ENCODE measurements at places on chromosomes 7 and 10. TPM values are rescaled to one million over a fixed set of nuclear protein-coding genes. Genes with fewer than 3 reads are reported as not detected.

SPAM1 gene
- total RNA-seq, result not detected

STEAP1 gene
- 69.9 TPM for total RNA-seq

NPC1L1 gene
- total RNA-seq, result under 0.01 TPM

PDE6C gene
- total RNA-seq, result not detected

PTN gene
- total RNA-seq, result 13.9 TPM

Data from fibroblast of lung (primary cell).